ENCODE measurements at places on chromosomes 6 and 20.

DNA sequence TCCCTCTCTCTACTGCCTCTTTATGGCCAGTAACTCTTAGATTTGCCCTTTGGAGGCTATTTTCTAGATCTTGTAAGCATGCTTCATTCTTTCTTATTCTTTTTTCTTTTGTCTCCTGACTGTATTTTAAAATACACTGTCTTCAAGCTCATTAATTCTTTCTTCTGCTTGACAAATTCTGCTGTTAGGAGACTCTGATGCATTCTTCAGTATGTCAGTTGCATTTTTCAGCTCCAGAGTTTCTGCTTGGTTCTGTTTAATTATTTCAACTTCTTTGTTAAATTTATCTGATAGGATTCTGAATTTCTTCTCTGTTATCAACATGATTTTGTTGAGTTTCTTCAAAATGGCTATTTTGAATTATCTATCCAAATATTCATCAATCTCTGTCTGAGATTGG is 25.0 kb upstream of the SDCBP2 start:
- no peak for DNase-seq

GRCh38 chr6:42165016-42165415 is 8.1 kb upstream of the GUCA1A start:
- DNase-seq: no peak

DNA sequence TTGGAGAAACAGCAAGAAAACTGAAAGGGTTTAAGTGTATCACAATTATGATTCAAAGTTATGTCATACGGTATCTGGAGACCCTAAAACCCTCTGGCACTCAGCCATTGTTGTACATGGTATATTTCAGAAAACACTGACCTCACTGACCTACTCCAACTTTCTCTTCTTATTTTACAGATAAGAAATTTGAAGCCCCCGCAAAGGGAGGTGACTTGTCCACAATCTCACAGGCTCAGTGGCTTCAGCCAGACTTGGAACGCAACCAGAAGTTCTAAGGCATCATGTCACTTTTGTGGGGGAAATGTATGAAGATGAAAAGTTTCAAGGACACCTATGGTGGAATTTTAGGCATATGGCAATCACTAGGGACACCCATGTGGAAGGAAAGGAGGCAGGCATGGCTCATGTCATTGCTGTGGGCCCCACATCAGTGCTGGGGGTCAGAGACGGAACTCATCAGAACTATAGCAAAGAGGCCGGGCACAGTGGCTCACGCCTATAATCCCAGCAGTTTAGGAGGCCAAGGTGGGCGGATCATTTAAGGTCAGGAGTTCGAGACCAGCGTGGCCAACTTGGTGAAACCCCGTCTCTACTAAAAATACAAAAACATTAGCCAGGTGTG is 5.2 kb upstream of the TRIB3 start:
- no peak for DNase-seq

GRCh38 chr6:36618366-36619355 is 24.5 kb downstream of the SRSF3 start:
- DNase-seq: no peak

- no peak for DNase-seq
Measured at GRCh38 chr6:7899889-7900213, 10.7 kb downstream of the TXNDC5 start.

DNA sequence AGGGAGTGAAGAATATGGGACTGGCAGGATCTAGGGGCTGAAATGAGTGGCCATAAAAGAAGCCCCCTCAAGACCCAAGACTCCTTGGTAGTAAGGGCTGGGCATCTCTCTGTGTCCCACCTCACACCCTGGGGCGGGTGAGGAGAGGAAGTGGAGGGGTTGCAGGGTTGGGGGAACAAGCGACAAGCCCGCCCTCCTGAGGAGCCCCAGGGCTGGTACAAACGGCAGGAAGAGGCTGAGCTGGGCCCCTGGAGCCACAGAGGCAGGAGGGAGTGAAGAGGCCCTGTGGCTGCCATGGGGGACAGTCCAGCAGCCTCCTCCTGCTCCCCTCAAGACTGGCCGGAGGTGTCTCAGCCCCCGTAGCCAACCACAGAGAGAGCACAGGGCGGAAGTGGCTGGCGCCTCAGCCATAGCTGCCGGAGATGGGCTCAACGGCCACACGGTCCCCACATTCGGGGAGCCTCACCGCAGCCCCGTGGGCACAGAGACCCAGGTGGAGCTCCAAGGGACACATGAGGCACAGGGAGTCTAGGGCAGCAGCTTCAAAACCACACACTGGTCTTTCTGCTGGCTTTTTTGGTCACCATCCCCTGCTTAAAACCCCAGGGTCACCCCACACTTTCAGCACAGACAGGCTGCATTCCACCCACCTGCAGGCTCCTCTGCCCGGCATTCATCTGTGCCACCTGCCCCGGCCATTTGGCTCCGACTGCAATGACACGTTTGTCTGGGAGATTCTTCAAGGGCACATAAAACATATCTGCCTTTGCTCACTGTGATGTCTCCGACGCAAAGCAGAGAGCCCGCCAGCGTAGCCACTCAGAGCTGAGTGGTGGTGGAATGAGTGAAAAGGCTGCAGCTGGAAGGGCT is 524 bp downstream of the C20orf203 start:
- no peak for DNase-seq

DNA sequence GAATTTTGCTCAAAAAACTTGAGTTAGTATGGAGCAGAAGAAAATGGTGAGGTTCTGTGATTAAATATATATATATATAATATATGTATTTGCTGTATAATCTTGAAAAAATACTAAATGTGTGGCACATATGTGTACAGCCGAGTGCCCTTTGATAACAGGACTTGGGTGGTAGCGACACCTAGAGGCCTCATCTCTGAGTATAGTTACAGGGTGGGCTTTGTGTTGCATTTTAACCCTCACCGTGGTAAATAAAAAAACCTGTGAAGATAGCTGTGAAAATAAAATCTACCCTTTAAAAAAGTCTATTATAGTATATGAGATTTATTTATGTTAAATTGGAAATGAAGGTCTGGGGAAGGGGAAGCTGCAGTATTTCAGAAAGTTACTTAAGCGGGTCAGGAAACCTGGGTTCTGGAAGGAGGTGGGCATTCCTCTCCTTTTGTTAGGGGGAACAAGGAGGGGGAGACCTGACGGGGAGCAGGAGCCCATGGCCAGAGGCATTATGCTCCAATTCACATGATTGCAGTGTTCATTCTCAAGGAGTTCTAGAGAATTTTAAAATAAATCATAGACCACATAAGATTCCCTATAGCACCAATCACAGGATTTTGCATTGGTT is 82.7 kb downstream of the SH3BGRL2 start:
- DNase-seq: no peak

DNA sequence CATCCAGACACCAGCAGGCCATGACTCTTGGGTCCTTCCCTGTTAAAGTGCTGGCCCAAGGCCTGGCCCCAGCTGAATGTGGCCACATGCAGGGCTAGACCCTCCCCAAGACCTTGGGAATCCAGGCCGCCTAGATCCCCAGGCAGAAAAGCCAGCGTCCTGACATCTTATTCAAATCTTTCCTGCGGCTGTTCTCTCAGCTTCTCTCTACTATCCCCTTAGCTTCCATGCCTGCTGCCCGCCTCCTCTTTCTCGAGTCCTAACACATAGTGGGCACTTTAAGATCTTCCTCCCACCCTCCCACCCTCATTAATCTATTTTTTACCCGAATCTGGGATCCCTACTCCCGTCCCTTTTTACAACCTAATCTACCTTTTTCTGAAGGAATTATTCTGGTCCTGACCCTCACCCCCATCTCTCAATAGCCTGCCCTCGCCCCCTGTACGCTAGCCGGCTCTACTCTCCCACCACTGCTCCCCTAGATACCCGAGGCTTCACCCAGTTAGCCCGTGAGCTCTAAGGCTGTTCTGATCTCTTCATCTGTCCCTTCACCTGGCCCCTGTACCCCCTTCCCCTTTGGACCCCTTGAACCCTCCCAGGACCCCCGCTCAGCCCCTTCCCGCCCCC is at the start of gene CCHCR1:
Gene CCHCR1 (minus strand): TSS at position 290 of the 627 bp plus-strand sequence. CDS start 202 bp downstream, at position 88.
- DNase-seq: no peak

- DNase-seq: no peak
Measured at GRCh38 chr20:23121751-23122320, 35.7 kb upstream of the CD93 start.

- no peak for DNase-seq
Measured at GRCh38 chr6:75233092-75233615, 10.4 kb downstream of the COX7A2 start.

- DNase-seq: no peak
Measured at GRCh38 chr6:38985839-38986238, 62.7 kb upstream of the GLP1R start.

DNA sequence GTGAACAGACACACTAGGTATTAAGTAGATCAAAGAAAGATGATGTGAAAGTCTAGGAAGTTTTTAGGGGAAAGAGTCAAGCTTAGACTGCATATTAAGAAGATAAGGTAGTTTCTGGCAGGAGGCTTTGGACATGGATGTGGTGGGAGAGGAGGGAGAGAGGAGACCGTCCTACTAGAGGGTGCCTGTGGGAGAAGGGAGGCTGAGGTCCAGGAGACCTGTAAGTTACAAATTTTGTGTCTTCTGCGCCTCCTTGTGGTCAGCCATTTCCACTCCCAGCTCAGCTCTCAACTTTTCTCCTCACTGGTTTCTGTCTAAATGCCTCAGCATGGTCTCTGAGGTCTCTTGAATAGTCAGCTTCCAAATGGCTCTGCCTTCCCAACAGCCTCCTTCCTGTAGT is 193.5 kb downstream of the UNC5CL start:
- no peak for DNase-seq

DNA sequence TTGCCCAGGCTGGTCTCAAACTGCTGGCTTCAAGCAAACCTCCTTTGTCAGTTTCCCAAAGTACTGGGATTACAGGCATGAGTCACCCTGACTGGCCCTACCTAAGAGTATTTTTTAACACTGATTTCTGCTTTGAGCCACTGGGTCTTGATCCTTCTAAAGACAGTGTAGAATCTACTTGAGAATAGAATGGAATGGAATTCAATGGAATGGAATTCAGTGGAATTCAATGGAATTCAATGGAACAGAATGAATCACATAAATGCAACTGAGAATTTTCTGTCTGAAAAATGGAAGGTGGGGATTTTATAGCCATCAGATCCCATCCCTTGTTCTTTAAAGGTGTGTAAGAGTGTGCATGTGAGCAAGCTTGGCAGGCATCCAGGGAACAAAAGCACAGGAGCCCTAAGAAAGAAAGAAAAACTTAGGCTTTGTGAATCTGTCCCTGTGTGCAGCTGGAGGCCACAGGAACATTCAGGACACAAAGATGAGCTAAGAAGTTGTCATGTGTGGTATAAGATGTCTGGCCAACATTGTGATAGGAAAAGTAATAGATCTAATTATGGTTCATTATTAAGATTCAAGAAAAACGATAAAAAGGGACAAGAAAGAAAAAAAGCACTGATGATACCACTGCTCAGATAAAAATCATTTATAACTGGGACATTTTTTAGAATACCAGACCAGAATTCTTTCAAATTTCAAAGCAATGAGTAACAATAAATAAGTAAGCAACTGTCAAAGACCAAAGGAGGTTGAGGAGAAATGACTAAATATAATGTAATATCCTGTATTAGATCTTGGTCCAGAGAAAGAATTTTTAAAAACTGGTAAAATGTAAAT is 681.0 kb upstream of the GJE1 start:
- no peak for DNase-seq

GRCh38 chr6:52221302-52221701 is 23.0 kb downstream of the IL17F start:
- no peak for DNase-seq

DNA sequence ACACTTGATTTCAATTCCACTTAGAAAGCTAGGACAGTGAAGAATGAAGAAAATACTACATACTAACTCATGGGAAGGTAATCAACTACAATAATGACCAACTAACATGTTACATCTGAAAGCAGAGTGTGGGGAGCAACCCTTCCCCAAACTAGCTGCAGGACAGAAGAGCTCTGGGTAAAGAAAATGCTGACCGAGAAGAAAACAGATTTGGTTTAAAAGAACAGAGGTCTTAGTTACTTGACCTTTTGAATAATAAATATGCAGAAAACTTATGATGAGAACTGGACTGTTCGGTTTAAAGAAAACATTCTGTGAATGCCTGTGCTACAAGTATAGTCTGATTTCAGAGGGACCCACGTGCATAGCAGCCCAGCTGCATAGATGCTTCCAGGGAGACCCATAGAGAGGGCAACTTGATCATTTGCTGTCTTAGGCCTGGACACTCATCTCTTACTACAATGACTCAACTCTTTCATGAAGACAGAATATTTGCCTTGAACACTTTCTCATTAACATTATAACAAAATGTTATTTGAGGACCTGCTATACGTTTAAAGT is 53.5 kb downstream of the RALGAPA2 start:
- DNase-seq: no peak

DNA sequence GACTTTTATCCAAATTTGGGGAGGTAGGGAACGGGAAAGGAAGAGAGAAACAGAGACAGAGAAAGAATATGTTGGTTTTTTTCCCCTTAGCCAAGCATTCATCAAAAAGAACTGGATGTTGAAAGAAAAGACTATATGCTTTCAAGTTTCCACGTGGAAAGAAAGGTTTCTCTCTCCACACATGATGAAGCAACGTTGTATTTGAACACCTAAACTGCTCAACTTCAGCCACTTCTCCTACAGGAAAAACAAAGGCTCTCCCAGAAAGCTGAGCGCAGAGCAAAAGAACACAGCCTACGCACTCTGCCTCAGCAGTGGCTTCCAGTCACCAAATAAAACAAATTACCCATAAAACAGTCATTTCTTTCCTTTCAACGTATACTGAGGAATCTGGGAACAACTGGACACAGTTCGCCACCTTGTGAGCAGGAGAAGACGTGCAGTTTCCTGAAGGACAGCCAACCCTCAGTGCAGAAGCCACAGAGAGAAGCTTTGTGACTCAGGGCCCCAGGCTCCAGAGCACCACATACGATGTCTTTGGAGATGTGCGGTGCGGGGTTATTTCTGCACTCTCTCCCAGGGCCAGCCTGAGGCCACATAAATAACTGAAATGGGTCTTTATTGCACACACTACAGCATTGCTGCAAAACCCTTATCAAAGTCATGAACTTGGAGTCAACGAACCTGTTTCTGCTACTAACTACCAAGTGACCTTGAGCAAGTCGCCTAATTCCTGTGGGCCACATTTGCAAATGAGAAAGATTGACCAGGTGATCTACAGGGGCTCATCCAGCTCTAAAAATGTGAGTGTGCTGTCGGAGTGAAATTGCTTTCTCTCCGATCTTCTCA is 10.1 kb downstream of the IL17F start:
- no peak for DNase-seq

DNA sequence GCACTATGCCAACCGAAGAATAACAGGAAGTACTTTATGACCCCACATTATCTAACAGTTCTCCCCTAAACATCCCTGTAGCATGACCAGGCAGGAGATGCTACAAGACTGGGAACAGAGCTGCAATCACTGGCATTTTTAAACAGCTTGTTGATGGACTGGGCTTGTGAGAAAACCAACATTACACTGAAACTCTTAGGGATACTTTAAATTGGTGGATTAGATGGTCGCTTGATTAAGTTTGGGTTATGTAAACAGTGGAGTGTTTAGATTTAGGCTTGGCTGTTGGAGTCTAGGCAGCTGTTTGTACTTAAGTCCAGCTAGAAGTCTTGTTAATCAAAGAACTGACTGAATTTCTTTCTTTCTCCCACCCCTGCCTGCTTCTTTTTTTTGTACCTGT is 234.1 kb upstream of the BMP2 start:
- no peak for DNase-seq

All from SIG-M5 (cell line).